ENCODE measurements at places on chromosomes 4 and X. TPM values are rescaled to one million over a fixed set of nuclear protein-coding genes. Genes with fewer than 3 reads are reported as not detected.

The VCX3A gene
- polyA plus RNA-seq, result not detected

- DNase-seq, result no peak
Measured at GRCh38 chr4:165678236-165678935, 194.7 kb upstream of the TLL1 start.

The CCDC149 gene
- polyA plus RNA-seq, result 2.0 TPM

GRCh38 chr4:163591614-163592020, 97.1 kb downstream of the TMA16 start:
- no peak for DNase-seq

- no peak for DNase-seq
Measured at GRCh38 chrX:107711521-107712181, 63.9 kb downstream of the TSC22D3 start.

The ALAS2 gene
- not detected for polyA plus RNA-seq

- no peak for DNase-seq
Measured at GRCh38 chr4:182124359-182124758, 118.8 kb upstream of the TENM3 start.

The MSANTD1 gene
- 0.05 TPM for polyA plus RNA-seq

The POF1B gene
- 10.4 TPM for polyA plus RNA-seq

The UXT gene
- polyA plus RNA-seq, result 87.4 TPM

DNA sequence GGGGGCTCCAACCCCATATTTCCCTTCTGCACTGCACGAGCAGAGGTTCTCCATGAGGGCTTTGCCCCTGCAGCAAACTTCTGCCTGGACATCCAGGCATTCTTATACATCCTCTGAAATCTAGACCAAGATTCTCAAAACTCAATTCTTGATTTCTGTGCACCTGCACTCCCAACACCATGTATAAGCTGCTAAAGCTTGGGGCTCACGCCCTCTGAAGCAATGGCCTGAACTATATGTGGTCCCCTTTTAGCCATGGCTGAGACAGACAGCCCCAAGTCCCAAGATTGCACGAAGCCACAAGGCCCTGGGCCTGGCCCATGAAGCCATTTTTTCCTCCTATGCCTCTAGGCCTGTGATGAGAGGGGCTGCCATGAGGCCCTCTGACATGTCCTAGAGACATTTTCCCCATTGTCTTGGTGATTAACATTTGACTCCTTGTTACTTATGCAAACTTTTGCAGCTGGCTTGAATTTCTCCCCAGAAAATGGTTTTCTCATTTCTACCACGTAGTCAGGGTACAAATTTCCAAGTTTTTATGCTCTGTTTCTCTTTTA, 468.0 kb upstream of the SLIT2 start:
- DNase-seq, result no peak

The ATP8A1 gene
- 0.05 TPM for polyA plus RNA-seq

DNA sequence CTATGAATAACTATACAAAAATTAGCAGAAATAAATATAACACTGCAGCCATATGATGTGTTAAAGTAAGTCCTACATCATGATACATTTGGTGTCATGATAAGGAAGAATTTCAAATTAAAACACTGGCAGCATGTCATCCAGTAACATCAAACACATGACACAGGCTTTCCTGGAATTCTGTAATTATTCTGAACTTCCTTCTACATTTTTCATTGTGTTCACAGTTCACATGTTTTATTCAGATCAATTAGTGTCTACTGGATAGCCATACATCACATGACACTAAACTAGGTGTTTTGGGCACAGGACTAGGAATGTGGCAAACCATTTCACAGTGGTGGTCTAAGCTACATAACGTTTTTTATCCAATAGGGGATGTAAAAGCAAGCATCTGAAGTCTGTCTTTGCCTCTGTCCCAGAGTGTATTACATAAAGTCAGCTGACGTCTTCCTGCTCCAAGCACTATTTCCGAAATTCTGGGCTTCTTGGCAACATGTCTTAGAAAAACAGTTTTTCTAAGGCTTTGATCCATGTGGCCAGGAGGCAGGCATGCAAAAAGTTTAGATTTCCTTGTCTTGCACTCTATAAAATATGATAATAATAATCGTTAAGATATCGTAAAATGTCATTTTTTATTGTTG, 707.9 kb downstream of the CENPC start:
- no peak for DNase-seq

The NUDT10 gene
- polyA plus RNA-seq, result 0.24 TPM

DNA sequence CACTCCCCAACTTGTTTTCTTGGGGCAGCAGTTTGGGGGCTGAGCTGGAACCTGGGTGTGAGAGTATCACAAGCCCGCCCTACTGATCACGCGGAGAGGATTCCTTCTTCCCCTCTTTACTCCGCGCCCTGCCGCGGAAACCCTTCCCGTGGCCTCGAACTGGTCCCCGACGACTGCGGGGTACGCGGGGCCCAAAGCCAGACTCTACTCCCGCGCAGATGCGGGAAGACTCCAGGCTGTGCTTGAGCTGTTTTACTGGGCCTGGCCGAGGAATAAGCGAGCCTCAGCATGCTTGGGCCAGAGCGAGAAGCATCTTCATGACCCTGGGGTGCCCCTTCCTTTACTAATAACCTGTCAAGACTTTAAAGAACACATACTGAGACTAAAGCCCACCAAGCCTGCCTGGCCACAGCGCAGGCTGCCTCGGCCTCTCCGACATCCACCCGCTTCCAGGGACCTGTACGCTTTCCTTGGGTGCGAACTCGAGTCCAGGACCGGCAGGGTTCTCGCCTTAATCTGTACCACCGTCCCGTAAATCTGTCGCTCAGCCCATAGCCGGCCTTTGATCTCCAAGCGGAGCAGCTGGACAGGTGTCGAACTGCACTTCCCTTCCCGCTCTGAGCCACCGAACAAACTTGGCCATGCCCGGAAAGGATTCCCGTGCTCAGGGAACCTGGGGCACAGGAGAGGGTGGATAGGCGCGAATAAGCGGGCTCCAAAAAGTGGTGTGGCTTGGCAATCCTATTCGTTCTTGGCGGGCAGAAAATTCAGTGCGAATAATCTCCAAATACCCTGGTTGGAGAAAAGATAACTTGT, 55.0 kb upstream of the TMEM33 start:
- DNase-seq, result no peak

- DNase-seq, result no peak
Measured at GRCh38 chr4:92198711-92199110, 105.1 kb upstream of the GRID2 start.
